Fibroblast of mammary gland (primary cell): ENCODE measurements at places on chromosomes 2 and 18.
A peak's percentile ranks its signal among the peaks of the same experiment; 100 is the strongest.

- DNase-seq = no peak
These were observed 874.1 kb upstream of the LRATD1 start for GRCh38 chr2:13758412-13758811.

DNA sequence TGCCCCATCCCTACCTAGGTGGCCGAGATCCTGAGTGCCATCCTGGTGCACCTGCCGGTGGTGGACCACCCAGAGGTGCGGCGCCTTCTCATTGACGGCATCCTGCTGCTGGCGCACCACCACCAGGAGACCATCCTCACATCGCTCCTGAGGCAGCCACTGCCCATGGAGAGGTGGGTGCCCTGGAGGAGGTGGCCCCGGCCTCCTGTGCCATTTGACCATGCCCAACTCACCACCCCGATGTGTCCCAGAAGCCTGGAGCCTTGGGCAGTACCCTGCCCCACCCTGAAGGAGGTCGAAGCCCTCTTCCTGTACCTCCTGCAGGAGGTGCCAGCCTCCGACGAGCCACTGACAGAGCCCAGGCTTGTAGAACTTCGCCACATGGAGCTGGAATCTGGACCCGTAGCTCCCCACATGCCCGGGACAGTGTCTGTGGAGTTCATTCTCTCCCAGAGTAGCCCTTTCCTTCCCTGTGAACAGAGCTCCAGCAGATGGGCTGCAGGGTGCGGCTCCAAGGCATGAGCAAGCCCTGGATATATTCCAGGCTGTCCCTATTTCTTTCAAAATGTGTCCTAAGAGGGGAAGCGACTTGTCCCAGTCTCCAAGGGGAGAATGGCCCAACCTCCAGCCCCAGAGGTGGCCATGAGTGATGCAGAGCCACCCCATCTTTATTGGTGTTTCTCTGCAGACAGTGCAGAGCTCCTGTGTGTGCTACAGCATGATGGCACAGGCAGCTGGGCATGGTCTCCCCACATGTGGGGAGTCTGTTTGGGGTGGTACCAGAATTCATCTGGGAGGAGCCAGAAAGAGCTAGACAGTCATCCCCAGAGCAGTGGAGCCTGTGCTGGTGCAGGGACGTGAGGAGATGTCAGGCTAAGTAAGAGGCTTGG lies 34.2 kb downstream of the HJURP start:
- DNase-seq = no peak

GRCh38 chr2:74682501-74682900 lies 28.5 kb downstream of the SEMA4F start:
- no peak for DNase-seq

DNA sequence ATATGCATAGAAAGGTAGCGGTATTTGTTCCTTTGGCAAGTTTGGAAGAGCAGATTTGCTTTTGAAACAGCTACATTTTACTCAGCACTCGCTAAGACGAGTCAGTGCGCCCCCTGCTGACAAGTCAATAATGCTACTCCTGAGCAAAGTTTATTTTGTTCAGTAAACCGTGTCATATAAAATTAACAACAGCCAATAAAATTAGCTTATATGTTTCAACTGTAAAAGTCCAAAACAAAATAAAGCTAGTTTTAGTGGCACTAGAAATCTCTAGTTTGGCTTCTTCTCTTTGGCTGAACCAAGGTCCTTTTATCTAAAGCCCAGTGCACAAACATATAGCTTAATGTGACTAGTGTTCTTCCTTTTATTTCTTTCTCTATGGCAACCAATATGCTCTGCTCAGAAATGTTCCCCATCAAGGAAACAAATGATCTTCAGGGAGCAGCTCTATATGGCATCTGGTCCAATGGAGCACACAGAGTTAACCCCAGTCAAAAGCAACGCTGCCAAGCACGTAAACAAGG lies 4.2 kb upstream of the POU3F3 start:
- peak; percentile 68 for DNase-seq
